ENCODE measurements at places on chromosomes 16 and 17.

DNA sequence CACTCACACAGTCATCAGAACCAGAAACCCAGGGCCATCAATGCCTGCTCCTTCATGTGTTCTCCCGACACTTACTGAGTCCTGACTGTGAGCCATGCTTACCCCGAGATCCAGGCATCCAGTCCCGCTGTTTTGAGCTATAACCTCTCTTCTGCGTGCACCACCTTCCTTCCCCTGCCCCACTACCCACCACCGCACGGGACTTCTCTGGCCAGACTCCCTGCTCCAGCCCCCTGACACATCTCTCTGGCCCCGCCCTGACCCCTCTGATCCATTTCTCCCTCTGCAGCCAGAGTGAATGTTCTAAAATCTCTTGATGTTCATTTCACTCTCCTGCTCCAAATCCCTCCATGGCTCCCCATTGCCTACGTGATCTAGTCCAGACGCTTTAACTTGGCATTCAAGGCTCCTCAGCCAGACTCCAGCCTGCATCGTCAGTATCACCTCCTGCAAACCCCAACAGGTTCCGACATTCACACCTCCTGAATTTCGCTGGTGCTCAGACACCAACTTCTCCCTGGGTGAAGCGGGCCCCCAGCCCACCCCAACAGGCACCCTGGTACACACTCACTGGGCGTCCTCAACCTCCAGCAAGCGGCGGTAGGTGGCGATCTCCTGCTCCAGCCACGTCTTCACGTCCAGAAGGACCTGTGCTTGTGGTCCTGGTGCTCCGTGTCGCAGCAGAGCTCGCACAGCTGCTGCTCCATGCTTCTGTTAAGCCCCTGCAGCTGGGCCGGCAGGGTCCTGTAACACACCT lies 3.1 kb upstream of the KRT17 start:
- no peak for DNase-seq

- DNase-seq = no peak
Measured at GRCh38 chr16:72131036-72131435, 37.4 kb downstream of the DHX38 start.

GRCh38 chr16:15523092-15523541 lies 88.7 kb downstream of the BMERB1 start:
- DNase-seq = no peak

DNA sequence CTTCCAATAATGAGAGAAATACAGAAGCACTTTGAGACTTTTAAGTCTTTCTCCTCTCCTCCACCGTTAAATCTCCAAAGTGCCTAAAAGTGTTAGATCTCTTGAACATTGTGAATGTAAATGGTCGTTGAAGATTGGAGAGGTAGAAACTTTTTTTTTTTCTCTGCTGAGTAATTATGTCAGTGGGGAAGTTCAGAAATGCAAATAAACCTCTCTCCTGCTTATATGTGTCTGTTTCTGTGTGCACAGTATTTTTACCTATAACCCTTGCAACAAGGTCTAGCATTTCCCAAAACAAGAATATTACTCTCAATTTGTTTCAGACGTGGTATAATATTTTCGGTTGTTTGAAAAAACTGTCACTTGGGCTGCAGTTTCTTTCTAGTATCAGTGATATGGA lies 833.6 kb upstream of the CDH8 start:
- DNase-seq = no peak

DNA sequence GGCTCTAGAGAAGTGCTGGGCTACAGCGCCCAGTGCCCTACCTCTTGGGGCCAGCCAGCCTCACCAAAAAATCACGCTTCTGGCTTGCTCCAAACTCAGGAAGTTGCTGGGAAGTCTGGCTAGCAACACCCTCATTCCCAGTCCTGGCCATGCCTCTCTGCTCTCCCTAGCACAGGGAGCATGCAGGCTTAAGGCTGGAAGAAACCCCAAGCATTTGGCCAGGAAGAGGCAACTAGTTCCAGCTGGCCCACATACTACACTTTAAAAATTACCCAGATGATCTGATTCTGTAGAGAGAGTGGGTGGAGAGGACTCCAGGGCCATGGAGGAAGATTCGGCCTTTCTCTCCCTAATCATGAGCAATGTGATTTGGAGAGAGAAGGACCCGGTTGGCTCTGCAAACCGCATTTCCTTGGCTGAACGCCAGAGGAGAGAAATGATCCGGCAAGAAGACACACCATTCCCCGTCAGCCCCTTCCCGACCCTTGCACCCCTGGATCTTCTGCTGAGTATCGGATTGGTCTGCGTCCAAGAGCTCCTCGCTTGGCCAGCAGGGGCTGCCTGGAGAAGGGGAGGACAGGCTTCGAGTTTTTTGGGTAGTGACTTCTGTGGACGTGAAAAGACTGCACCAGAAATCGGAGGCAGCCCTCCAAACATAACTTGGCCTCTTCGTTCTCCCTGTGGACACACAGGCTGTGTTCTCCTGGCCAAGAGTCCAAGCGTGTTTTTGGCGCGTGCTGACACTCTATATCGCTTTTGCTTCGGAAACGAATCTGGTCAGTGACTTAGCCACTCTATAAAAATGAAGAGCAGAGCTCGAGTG lies 406.3 kb downstream of the WWOX start:
- peak; percentile 95 for DNase-seq

DNA sequence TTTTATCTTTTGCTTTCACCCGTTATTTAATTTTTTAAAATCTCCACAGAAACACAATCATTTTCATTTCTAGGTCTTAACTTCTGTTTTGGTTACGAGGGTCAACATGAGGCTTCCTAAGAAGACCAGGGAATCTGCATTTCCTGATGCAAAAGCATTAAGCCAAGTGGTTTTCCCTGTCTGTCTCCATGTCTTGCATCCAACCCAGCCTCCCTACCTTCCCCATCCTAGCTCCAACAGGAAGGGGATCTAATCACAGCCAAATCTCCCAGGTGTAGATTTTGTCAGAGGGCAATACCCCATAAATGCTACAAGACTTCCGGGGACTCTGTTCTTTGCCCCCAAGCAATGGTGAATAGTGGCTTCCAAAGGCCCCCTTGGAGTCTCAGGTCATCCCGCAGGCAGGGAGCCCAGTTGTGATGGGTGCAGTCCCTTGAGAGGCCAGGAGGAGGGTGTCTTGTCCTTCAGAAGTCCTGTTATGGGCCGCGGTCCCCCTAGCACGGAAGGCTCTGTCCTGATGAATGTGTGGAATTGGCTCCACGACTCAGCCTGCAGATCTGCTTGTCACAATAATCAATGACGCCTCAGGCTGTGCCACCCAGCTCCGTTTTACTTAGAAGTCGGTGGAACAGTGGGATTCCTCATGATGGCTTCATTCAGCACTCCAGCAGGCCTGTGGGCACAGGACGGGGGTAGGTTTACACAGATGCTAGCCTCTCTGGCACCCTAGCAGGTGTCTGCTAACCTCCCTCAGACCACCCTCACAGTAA lies 141.1 kb downstream of the RGS9 start:
- no peak for DNase-seq

GRCh38 chr17:74964988-74965622 lies 7.5 kb downstream of the HID1 start:
- DNase-seq = no peak

- no peak for DNase-seq
Measured at GRCh38 chr16:50618238-50618918, 62.7 kb downstream of the SNX20 start.

DNA sequence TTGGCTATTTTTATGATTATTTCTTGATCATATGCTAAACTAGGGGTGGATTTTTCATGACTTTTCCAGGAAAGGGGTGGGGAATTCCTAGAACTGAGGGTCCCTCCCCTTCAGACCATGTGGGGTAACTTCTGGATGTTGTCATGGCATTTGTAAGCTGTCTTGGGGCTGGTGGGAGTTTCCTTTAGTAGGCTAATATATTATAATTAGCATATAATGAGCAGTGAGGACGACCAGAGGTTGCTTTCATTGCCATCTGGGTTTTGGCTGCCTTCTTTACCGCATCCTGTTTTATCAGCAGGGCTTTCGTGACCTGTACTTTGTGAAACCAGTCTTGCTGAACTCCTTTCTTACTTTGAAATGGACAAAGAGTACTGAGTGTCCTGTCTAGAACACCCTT lies 40.4 kb upstream of the ABCA5 start:
- no peak for DNase-seq

GRCh38 chr17:43216762-43217613 lies 5.3 kb downstream of the TMEM106A start:
- DNase-seq = no peak

DNA sequence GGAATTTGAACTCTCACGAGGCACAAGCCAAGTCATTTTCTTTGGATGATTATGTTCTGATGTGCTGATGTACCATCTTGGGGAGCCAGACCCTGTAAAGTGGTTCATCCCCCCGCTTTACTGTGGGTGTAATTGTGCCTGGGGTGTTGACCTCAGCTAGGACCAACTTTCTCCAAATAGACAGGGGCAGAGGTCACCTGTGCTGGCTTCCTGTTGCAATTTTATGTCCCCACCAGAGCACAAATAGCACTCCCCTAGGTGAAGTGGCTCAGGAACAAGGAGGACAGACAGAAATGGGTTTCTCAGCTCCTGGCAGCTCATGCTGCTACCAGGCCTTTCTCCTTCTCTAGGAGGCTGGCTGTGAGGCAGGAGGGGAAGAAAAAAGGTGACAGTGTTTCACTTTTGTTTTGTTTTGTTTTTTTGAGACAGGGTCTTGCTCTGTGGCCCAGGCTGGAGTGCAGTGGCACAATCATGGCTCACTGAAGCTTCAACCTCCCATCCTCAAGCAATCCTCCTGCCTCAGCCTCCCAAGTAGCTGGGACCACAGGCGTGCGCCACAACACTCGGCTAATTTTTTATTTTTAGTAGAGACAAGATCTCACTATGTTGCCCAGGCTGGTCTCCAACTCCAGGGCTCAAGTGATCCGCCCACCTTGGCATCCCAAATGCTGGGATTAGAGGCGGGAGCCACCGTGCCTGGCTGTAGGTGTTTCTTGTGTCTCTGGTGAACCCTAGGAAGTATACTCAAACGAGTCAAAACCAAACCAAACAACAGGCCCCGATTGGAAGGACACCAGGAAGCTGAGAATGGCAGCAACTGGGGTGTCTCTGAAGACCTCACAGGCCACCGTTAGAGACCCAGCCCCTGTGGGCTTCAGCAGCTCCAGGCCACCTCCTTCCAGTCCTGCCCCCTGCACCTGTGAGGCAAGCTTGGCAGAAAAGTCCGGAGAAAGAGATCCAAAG lies 32.5 kb upstream of the WFIKKN2 start:
- DNase-seq = no peak

DNA sequence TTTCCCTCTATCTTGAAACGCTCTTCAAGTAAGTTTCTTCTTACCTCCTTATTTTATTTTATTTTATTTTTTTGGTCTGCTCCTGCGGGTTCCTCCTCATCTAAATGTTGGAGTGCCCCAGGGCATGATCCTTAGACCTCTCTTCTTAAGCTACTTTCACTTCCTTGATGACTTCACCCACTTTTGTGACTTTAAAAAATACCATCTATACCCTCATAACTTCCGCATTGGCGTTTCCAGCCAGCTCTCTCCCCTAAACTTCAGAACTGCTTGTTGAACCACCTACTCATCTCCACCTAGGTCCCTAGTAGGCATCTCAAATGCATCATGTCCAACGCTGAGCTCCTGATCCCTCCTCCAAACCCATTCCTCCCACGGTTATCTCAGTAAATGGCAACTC lies 51.4 kb upstream of the NFAT5 start:
- no peak for DNase-seq

GRCh38 chr16:4053301-4053845 lies 62.9 kb downstream of the ADCY9 start:
- peak; percentile 71 for DNase-seq

GRCh38 chr17:4631431-4631830 lies 10.0 kb downstream of the ALOX15 start:
- DNase-seq = no peak

DNA sequence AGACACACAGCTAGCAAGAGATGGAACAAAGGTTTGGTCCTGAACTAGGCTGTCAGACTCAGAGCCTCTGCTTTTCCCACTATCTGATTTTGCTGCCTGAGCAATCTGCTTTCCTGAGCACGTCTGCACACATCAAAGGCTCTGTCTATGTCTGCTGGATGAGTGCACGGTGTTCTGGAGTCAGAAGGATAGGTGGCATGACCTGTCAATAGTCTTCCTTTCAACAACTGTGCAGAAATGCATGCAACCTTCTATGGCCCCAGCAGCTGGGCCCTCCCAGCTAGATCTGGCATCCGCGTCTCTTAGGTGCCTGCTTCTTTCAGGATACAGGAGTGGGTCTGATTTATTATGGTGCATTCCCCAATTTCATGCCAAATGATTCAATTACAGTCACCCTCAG lies 138.3 kb downstream of the UTP18 start:
- DNase-seq = no peak

GRCh38 chr17:43349142-43349541 lies 49.7 kb upstream of the ARL4D start:
- DNase-seq = no peak

DNA sequence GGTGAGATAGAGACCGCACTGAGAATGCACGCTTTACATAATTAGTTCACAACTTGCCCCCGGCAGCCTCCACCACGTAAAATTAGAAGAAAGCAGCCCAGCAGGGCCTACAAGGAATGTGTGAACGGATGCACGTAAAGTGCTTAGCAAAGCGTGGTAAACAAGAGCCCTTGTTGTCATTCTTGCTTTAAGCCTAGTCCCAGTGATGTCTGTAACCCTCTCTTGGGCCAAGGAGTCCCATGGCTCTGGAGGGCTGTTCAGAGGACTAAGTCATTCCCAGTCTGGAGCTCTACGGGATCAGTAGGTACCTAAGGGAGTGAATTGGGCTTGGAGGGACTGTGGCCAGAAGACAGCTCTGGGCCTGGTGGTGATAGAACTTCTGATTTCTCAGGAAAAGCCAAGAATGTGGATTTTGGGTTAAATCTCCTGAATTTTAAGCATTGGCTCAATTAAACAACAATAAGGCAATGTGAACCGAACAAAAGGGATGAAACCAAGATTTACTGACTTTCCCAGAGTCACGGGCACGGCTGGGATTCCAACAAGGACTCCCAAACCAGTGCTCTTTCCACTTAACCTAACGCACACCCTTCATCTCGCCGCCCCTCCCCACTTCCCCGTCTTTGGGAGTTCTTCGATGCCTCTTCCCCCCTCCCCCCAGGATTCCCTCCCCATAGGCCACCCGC lies 775 bp upstream of the CHP2 start:
- no peak for DNase-seq

DNA sequence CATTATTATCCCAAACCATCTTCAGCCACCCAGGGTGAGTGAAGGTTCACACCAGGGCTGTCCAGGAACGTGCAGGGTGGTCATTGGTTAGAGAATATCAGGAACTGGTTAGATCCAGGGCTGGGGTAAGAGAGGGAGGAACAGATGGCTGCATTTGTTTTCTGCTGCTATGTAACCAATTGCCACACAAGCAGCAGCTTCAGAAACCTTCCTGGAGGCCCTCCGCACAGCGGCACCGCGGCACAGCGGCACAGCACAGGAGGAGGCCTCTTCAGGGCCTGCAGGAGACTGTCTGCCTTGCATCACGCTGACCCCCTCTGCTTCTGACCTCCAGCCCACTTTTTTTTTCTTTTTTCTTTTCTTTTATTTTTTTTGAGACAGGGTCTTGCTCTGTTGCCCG lies 86.1 kb downstream of the KCNJ12 start:
- DNase-seq = no peak

DNA sequence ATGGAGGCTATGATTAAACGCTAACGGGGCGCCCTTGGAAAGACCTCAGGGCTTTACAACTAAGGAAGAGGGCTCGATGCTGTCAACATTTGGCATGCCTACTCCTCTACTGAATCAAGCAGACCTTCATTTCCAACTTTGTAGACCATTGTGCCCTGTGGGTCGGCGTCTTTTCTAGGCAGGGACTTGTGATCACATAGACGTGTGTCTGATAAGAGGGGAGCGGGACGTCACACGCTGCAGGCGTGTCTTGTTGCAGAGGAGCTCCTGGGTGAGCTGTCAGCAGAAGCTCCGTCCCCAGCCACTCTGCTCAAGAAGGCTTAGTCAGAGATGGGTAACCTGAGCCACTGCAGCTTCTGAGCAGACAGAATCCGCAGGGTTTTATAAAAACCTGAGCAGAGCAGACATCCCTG lies 2.8 kb downstream of the MAPK8IP3 start:
- no peak for DNase-seq

Data from left hindlimb (tissue), 1 donor.